ENCODE measurements at places on chromosomes 7 and 10.

- DNase-seq = peak; percentile 72
Measured at GRCh38 chr7:105429746-105430612, 41.3 kb upstream of the SRPK2 start.

DNA sequence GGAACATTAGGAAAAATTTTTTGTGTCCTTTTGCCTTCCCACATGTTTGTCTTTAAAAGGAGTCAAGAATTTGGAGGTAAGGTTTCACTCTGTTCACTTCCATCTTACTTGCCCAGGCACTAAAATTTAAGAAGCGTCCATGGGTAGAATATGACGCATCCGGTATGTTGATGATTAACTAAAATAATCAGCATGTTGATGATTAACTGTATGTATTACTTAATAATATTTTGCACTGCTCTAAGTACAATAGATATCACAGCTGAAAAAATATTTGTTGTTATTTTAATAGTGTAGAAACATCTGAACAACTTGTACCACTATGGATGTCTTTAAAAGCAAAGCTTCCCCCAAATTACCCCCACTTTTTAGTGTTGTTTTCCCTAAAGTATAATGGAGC, 11.5 kb downstream of the ANKRD22 start:
- DNase-seq = no peak

- peak; percentile 56 for DNase-seq
Measured at GRCh38 chr7:117127585-117128168, 174.4 kb downstream of the ST7 start.

DNA sequence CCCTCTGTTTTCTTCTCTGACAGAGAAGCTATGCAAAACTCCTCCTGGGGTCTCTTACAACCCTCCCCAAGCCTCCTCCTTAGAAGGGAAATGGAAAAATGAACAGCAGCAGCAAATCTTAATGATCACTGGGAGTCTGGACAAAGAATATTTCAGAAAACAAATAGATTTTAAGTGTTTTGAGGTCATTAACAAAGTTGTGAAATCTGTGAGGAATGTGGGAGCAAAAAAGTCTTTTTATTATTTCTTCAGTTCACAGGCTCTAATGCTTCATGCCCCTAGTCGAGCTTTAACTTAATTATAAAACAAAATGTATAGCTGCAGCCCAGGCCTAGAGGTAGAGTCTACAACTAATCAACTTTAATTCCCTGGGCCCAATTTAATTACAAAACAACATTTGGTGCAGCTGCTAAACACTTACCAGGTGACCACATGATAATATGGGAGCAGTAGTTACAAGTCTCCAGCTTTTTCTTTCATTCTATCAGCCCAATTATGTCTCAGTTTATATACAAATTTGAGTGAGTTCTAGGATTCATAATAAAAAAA, 293.2 kb downstream of the THSD7A start:
- DNase-seq = no peak

GRCh38 chr10:22609719-22610465, 104.5 kb downstream of the PIP4K2A start:
- no peak for DNase-seq

DNA sequence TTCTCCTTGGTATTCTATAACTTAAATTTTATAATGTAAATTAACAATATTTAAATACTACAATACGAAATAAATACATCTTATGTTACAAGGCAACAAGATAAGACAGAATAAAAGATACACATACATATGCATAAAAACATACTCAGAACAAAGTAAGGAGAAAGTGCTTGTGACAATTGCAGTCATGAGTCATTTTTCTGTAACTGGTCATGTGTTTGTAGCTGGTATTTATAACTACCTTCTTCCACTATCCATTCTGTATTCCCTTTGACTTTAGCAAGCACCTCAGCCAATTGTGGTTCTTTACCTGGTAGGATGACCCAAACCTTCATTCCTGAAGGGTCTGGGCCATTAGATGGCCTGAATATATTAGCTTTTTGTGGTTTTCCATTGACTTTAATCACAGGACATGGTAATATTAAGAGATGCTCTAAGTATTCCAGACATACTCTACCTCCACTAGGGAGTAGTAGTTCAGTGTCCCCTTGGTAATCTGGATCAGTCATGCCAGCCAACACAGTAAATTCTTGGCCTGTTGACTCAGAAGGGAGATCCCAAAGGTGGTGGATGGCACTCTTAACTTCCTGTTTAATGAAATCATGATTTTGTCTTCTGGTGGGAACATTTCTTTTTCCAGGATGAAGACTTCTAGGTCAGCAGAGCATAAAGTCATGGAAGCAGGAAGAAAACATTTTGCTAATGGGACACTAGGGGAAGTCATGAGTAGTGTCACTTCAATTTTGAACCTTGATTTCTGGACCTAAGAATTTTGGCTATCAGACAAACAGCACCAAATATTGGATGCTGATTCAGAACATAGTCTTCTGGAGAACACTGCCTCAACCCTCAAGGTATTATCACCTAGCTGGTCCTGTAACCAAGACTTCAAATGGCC, 733.7 kb upstream of the IGFBP3 start:
- no peak for DNase-seq

DNA sequence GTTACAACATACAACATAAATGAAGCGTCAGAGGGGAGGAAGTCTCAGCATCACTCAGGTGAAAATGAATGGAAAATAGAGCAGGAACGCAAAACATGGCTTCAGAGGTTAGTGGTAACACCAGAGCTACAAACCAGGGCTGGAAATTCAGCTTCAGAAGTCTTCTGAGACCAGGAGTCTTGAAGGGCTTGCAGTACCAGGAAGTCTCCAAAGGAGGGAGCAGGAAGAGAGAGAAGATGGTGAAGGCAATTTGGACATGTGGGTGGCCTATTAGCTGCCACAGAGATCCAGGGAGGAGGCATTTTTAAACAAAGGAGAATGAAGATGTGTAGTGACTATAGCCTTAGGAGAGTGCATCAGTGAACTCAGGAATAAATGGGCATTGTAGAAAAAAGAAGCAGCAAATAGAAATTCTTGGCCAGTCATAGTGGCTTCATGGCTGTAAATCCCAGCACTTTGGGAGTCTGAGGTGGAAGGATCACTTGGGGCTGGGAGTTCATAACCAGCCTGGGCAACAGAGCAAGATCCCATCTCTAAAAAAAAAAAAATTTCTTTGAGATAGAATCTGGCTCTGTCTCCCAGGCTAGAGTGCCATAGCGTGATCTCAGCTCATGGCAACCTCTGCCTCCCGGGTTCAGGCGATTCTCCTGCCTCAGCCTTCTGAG, 9.3 kb upstream of the TET1 start:
- DNase-seq = peak; percentile 76

DNA sequence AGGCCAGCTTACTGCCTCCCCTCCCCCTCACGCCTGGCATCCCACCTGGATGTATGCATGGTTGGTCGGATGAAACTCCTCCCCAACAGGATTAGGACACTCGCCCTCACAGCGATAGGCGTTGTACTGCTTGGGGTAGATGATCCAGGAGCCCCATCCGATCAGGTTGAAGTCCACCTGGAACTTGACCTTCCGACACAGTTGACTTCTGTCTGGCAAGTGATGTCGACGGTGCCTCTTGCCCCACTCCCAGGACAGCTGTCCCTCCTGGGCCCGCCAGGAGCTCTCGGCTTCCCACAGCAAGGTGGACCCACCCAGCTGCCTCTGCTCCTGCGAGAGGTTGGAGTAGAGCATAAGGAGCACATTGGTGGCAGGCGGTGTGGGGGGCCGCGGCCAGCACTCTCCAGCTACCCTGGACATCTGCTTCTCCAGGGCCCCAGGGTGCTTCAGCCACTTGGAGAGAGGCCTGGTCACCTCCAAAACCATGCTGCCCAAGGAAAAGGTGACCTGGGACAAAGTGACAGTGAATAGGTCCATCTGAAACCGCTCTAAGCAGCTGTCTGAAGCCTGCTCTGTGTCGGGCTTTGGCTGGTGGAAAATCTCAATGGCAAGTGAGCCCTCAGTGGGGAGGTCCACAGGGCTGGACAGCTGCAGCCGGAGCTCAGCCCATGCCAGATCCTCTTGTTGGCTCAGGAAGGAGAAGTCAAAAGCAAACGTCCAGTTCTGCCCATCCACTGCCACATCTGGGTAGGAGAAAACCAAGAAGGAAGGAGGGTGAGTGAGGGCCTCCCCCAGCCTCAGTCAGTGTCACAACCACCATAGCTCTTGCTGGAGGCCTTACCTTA, 6.0 kb downstream of the NODAL start:
- DNase-seq = no peak

GRCh38 chr10:124005091-124005490, 88.3 kb downstream of the CHST15 start:
- DNase-seq = no peak

GRCh38 chr7:121276313-121276712, 52.5 kb upstream of the WNT16 start:
- DNase-seq = no peak

Measured in Jurkat, Clone E6-1 (cell line).